Psoas muscle (tissue), 8 donors: ENCODE measurements at places on chromosomes 2 and 18. TPM values are rescaled to one million over a fixed set of nuclear protein-coding genes. Genes with fewer than 3 reads are reported as not detected.

The STAT1 gene
- total RNA-seq, result 49.0 TPM

The CAPN14 gene
- not detected for total RNA-seq

The ICA1L gene
- total RNA-seq, result 5.5 TPM

GRCh38 chr2:110105608-110106467 is 9.8 kb downstream of the MALL start:
- H3K36me3 ChIP-seq, result no peaks in the 10 kb centered on the region
- no peaks in the 10 kb centered on the region for H3K27me3 ChIP-seq
- no peak overlapping the region for H3K4me3 ChIP-seq
- H3K27ac ChIP-seq, result no peak overlapping the region
- peaks cover 6% of the 10 kb centered on the region for H3K4me1 ChIP-seq

DNA sequence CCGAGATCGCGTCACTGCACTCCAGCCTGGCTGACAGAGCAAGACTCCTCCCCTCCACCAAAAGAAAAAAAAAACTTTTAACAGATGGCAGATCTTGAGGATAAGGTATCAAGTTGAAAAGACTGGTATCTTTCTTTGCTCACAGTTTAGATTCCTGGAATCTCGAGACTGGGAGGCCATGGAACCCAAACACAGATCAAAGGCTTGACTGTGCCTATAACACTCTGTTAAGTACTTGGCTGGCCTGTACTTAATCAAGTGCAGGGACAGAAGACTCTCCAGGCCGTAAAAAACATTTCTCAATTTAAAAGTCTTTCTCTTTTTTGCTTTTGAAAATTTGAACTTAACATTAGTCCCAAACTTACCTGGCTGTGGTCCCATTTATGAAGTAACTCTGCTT is 107.1 kb upstream of the ZNF516 start:
- no peak overlapping the region for H3K4me3 ChIP-seq
- H3K27ac ChIP-seq, result no peak overlapping the region
- H3K27me3 ChIP-seq, result peaks cover 6% of the 10 kb centered on the region
- DNase-seq, result no peak

GRCh38 chr18:77044866-77045664 is 87.5 kb downstream of the MBP start:
- peaks cover 7% of the 10 kb centered on the region for H3K36me3 ChIP-seq
- H3K27ac ChIP-seq, result no peak overlapping the region
- DNase-seq, result no peak
- H3K27me3 ChIP-seq, result no peaks in the 10 kb centered on the region

GRCh38 chr18:24443870-24444269 is 16.6 kb upstream of the HRH4 start:
- no peak overlapping the region for H3K4me3 ChIP-seq
- H3K27ac ChIP-seq, result no peak overlapping the region
- H3K4me1 ChIP-seq, result no peaks in the 10 kb centered on the region
- peaks cover 89% of the 10 kb centered on the region for H3K36me3 ChIP-seq
- no peak for DNase-seq
- H3K27me3 ChIP-seq, result no peaks in the 10 kb centered on the region

- H3K4me1 ChIP-seq, result no peaks in the 10 kb centered on the region
- no peak overlapping the region for H3K27ac ChIP-seq
Measured at GRCh38 chr2:114614592-114614991, 172.2 kb downstream of the DPP10 start.

DNA sequence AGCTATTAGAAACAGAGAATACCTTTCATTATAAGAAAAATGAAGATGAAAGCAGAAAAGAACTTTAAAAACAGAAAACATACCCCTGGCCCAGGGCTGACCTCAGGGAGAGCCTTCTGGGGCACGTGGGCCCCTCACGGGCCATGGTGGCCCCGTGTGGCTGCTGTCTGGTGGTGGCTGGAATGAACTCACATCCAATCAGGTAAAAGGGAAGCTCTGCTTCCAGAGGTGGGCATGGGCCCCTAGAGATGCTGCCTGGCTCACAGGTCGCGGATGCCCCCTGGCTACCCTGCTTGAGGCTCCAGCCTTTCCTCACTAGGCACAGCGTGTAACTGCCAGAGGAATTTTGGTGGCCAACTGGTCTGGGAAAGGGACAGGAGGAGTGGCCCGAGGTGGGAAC is 16.6 kb downstream of the SNORC start:
- no peaks in the 10 kb centered on the region for H3K27me3 ChIP-seq
- no peak overlapping the region for H3K4me3 ChIP-seq
- no peaks in the 10 kb centered on the region for H3K36me3 ChIP-seq
- no peak for DNase-seq
- peaks cover 7% of the 10 kb centered on the region for H3K4me1 ChIP-seq

- H3K36me3 ChIP-seq, result no peaks in the 10 kb centered on the region
- DNase-seq, result no peak
- H3K27me3 ChIP-seq, result no peaks in the 10 kb centered on the region
- H3K4me1 ChIP-seq, result no peaks in the 10 kb centered on the region
Measured at GRCh38 chr2:44649381-44649780, 287.6 kb downstream of the CAMKMT start.

- DNase-seq, result peak; percentile 65
- peaks cover 55% of the 10 kb centered on the region for H3K4me1 ChIP-seq
- H3K36me3 ChIP-seq, result no peaks in the 10 kb centered on the region
- peak overlapping the region; percentile 8 for H3K4me3 ChIP-seq
- peak overlapping the region; percentile 99 for H3K27ac ChIP-seq
Measured at GRCh38 chr2:28333606-28334526, 58.8 kb upstream of the FOSL2 start.

- H3K4me3 ChIP-seq, result peak overlapping the region; percentile 80
- no peaks in the 10 kb centered on the region for H3K36me3 ChIP-seq
- H3K27me3 ChIP-seq, result no peaks in the 10 kb centered on the region
- no peak for DNase-seq
- peak overlapping the region; percentile 95 for H3K27ac ChIP-seq
Measured at GRCh38 chr2:131093696-131094462, 619 bp upstream of the FAM168B start.

DNA sequence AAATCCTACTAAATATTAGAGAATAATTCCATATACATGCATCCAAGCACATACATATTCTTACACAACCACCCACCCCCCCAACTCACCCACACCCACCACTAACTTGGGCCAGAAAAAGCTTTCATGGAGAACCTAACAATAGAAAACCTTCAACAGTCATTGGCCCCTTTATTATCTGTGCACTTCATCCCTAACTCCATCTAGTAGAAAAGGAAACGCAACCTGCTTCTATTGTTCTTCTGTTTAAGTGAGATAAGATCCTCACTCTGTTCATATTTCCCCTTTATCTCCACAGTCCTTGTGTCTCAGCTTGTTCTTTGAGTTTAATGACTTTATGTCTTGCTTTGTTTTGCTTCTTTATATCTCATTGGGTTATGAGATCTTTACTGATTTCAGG is 1740.2 kb upstream of the CELF4 start:
- no peak overlapping the region for H3K27ac ChIP-seq
- no peak for DNase-seq
- no peak overlapping the region for H3K4me3 ChIP-seq
- H3K27me3 ChIP-seq, result no peaks in the 10 kb centered on the region
- H3K36me3 ChIP-seq, result no peaks in the 10 kb centered on the region
- H3K4me1 ChIP-seq, result no peaks in the 10 kb centered on the region

DNA sequence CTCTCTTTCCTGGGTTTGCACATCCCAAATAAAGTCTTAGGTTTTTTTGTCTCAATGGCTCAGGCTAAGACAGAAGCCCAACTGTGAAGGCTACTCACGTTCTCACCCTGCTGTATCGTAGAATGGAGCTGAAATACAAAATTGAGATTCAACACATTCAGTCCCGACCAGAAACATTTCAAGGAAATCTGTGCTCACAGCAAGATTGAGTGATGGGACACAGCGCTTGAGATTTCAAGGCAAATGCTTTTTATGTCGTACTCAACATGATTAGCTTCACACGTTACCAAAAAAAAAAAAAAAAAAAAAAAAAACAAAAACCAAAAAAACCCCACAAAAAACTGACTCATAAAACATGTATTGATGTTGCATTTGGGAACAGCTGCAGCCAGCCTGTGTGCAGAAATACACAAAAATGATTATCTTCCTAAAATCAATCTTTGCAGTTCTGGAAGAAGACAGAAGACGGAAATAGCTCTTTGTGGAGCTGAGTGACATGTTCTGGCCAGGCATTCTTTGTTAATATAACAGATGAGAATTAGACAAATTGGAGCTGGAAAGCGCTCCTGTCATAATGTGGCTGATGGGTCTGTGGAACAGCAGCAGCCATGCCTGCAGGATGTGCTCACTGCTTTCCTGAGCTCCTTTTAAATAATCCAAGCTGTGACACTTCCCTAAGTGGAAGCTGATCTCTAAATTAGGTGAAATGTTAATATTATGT is 453.2 kb downstream of the LPIN1 start:
- no peaks in the 10 kb centered on the region for H3K27me3 ChIP-seq
- H3K4me1 ChIP-seq, result no peaks in the 10 kb centered on the region
- H3K4me3 ChIP-seq, result no peak overlapping the region
- H3K27ac ChIP-seq, result no peak overlapping the region
- no peaks in the 10 kb centered on the region for H3K36me3 ChIP-seq
- DNase-seq, result no peak

DNA sequence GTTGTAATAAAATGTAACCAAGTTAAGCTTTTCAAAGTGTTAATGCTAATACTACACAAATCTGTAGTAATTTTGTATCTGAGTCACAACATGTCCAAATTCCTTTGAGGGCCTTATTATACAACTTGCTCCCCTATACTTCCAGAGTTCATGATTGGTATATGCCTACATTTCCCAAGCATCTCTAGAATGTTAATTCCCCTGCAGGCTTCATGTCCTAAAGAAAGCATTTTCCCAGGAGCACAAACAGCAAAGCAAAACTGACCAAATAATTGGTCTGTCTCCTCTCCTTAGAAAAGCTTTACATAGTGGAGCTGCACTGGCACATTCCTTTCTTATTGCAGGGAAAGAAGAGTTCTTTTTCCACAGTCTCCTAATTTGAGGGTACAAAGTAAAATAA is 3.7 kb downstream of the ALS2 start:
- no peaks in the 10 kb centered on the region for H3K36me3 ChIP-seq
- no peak for DNase-seq
- peaks cover 40% of the 10 kb centered on the region for H3K4me1 ChIP-seq
- H3K27ac ChIP-seq, result no peak overlapping the region

DNA sequence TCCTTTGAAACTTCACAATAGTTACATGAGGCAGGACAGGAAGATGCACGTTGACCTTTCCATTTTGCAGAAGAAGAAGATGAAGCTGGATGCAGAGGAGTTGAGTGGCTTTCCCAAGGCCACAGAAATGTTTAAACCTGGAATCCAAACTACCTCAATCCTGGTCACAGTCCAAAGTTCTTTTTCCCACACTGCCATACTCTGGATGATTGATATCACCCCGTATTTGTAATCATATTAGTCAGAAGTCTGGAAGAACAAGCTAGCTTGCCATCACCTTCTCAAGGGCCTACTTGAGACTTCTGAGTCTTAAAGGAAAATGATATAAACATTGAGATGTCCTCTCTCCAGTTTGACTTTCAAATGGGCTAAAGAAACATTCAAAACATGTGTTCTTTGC is 190.1 kb downstream of the LNPK start:
- no peaks in the 10 kb centered on the region for H3K27me3 ChIP-seq
- no peaks in the 10 kb centered on the region for H3K4me1 ChIP-seq
- no peaks in the 10 kb centered on the region for H3K36me3 ChIP-seq
- H3K4me3 ChIP-seq, result no peak overlapping the region
- no peak for DNase-seq

DNA sequence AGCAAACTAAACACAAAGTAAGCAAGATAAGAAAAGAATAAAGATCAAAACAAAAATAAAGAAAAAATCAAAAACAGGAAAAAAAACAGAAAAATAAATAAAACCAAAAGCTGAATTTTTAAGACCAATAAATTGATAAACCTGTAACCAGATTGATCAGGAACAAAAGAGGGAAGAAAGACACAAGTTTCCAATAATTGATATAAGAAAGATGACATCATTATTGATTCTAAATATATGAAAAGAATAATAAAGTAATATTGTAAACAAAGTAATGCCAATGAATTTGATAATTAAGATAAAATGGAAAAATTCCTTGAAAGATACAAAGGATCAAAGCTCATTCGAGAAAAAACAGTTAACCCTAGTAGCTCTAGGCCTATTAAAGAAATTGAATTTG is 394.6 kb upstream of the LRATD1 start:
- no peaks in the 10 kb centered on the region for H3K36me3 ChIP-seq
- no peaks in the 10 kb centered on the region for H3K27me3 ChIP-seq
- DNase-seq, result no peak
- no peaks in the 10 kb centered on the region for H3K4me1 ChIP-seq
- no peak overlapping the region for H3K4me3 ChIP-seq
